ENCODE measurements at places on chromosomes 2 and 18.

GRCh38 chr2:146931109-146931508 is 913.7 kb upstream of the ACVR2A start:
- no peak for DNase-seq

DNA sequence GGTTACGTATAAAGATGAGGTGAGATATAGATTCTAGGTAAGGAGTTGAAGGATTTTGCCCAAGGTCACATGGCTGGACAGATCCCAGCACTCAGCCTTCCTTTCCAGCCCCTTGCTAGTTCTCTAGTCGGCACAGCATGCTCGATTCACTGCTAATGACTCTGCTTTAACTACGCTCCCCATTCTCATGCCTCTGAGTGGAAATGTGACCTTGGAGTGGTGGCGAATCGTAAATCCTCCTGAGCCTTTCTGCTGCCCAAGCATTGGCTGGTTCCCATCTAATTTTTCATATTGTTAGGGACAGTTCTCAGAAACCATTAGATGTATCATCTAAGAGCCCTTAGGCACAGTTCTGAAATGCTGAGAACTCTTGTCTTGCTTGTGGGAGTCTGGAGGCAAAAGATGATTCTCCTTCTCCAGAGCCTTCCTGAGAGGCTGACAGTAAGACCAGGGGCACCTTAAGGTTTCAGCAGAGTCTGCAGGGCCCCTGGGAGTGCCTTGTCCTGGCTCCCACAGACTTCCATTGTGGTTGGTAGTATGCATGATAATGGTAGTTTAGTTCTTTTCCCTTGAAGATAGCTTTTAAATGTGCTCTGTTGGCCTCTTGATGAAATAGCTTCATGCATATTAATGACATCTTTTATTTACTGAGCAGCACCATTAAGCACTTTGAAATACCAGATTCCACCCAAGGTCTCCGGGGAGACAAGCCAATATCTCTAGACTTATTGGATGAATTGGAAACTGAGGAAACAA is 377.8 kb upstream of the SLC14A2 start:
- no peak for DNase-seq

- DNase-seq: no peak
These were observed 54.0 kb upstream of the COL5A2 start for GRCh38 chr2:189233527-189233926.

GRCh38 chr2:143148011-143148410 is 18.8 kb downstream of the ARHGAP15 start:
- DNase-seq: no peak

DNA sequence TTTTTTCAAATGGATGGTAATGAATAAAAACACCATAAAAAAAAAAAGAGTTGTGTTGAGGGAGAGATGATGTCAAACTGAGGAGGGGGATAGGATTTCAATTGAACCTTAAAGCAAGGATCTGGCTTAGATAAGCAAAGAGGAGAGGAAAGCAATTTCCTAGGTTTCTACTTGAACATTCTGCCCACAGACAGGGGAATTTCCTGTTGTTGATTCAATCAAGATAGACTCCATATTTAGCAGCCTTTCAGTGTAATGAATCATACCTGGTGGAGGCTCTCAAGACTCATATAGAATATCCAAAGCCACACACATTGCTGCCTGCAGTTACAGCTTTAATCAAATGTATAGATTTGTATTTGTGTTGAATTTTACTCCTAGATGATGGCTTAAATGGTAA is 294.4 kb upstream of the PIK3C3 start:
- no peak for DNase-seq
